ENCODE measurements at places on chromosomes 6 and 20.

- no peak for DNase-seq
Observed at GRCh38 chr6:140070846-140071473, 696.5 kb upstream of the CITED2 start.

DNA sequence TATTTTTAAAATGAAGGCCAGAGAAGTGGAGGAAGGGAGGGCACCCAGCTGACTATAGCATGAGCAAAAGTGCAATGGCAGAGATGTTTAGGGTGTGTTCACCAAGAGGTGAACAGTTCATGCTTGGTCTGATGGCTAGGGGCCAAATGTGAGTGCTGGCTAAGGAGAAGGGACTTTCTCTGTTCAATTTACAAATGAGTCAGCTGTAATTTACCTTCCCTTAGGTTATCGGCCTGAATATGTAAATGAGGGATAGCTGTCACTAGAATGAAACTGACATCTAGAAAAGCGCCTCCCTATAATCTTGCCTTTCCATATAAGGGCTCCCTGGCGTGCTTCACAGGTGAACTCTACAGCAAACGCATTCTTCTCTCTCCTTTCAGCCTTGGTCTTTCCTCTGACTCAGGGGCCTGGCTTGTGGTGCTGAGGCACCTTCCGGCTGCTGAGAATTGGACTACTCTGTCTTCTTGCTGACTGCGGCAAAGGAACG lies 114.7 kb upstream of the BACH2 start:
- no peak for DNase-seq

DNA sequence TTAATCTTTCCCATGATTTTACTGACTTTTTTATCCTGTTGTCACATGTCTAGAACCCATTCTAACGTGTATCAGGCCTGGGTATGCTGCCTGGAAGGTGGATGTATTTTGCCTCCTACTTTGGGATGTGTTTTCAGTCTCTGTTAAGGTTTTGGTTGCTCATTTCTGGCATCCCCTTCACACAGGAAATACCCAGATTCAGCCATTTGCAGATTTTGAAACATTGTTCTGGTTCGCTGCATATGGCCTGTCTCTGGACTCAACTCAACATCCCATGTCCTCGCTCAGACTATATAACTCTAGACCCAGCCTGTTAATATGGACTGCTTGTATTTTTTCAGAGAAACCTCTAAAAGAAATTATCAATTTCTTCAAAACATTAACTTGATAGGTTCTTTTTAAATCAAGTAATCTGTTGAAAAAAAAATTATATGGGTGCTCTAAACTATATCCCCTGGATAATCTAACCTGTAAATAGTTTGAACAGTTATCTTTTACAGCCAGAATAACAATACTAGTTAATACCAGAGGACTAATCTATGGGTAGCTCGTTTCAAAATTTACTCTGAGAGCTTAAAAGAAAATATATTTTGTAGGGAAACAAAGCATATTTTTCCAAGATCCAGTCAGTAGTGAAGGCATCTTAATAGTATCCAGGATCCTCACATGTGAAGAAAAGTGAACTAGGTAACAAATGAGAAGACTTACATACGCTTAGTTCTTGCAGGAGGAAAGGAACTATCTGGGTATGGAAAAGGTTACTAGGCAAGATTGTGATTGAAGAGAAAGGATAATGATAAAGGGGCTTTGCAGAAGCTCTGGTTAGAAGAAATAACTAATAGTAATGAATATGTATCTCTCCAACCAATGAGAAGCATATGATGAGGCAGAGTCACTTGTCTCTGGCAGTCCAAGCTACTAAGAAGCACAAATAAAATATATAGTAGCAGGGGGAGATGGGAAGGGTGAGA lies 23.4 kb upstream of the HLA-DQB1 start:
- DNase-seq: peak; percentile 36

DNA sequence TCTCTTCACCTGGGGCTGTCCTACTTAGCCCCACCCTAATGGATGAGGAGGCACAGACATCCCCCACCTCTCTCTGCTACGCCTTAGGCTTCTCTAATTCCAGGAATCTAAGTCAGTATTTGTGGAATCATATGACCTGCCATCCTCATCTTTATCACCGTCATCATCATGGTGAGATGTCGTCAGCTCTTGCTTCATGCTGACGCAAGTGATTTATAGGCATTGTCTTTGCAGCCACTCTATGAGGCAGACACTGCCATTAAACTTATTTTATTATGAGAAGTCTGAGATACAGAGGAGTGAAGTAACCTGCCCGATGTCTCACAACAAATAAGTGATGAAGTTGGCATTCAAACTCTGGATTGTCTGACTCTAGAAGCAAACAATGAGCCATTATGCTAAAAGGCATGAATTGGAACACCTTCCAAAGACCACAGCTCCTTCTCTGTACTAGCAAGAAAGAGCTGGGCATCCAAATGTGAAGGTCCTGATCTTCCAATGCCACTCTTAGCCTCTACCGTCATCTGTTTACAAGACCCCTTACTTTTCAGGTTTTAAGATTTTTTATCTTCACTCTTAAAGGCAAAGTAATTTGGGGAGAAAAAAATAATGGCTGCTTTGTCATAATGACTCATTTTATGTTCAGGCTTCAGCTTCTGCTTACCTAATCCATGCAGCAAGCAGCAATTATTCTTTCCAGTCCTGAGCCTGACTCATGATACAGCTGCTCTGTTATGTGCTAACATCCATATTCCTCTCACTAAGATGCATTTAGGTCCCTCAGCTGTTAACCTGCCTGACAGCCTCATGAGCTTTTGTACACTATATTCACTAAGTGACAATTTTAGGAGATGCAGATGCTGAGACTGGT lies 113.7 kb upstream of the BCLAF1 start:
- DNase-seq: peak; percentile 88

DNA sequence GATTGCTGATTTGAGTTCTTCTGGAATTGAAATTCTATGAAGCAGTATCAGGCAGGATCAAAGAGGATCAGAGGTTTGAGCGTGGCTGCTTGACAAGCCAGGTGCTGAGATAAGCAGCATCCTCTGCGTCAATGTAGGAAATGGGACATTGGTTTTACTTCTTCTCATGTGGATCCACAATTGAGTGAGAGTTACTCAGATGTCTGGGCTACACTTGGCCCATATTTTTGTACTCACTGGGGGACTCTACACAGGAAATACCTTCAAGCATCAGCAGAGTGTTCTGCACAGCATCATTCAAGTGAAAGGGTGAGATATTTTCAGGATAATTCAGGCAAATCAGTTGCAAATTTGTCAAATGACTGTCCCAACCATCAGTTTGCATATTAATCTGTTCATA lies 613.9 kb upstream of the ARID1B start:
- no peak for DNase-seq

GRCh38 chr20:916125-916799 lies at the start of gene ANGPT4:
TSS of gene ANGPT4 (minus strand) at chr20:916334. CDS start at chr20:916214, 120 bp downstream.
- no peak for DNase-seq

DNA sequence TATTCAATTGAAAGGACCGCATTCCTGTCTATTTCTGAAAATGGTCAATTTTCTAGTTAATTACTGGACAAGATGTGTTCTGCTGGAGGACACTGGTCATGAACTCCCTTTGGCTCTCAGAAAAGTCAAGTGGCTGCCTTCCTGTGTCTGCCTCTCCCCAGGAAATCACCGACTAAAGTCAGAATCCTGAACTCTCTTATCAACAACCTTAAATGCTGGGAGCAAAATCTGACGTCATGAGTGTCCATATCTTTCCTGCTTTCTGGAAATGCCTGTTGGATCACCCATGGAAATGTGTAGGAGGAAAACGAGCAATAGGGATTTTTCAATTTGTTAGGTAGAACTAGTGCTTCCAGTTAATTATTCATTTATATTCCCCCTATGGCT lies 53.5 kb upstream of the PLCB1 start:
- DNase-seq: no peak

DNA sequence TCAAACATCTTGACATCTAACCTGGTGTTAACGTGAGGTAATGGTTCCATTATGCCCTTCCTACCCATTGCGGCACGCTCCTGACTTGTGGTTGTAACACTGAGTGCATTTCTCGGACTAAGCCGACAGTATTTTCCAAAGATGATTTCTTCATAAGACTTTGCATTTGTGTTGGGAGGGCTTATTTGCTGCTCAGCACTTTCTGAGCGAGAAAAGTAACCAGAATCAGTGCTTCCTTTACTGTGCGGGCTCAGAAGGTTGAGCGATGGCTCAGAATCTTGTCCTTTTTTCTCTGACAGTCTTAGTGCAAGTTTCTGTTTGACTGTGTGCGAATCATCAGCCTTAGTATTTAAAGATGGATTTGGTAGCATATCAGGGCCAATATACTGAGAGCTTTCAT lies 171.7 kb downstream of the HIVEP2 start:
- DNase-seq: no peak

- no peak for DNase-seq
Observed at GRCh38 chr6:136736281-136736960, 55.9 kb downstream of the MAP3K5 start.

GRCh38 chr20:4109307-4109940 lies 94.1 kb upstream of the RNF24 start:
- DNase-seq: no peak

GRCh38 chr6:107603006-107603370 lies 113.1 kb downstream of the SOBP start:
- DNase-seq: no peak

All from suppressor macrophage (primary cell).